ENCODE measurements at places on chromosomes 2 and 18.

- no peak for DNase-seq
Measured at GRCh38 chr2:127087791-127088495, 19.0 kb downstream of the BIN1 start.

DNA sequence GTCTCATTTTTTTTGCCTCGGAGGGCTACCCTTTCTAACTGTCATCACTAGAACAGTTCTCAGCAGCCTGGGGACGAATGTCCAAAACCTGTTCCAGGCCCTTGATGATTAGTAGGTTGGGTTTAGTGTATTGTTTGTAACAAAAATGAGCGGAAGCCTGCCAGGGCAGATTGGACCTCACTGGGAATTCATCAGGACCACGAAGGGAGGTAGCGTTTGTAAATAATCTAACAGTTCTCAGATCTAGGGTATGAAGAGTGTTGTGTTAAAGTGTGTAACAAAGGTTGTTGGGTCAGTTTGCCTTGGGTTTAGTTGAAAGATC, 799 bp downstream of the CEP68 start:
- no peak for DNase-seq

- no peak for DNase-seq
Measured at GRCh38 chr2:53422979-53423378, 344.6 kb upstream of the CHAC2 start.

DNA sequence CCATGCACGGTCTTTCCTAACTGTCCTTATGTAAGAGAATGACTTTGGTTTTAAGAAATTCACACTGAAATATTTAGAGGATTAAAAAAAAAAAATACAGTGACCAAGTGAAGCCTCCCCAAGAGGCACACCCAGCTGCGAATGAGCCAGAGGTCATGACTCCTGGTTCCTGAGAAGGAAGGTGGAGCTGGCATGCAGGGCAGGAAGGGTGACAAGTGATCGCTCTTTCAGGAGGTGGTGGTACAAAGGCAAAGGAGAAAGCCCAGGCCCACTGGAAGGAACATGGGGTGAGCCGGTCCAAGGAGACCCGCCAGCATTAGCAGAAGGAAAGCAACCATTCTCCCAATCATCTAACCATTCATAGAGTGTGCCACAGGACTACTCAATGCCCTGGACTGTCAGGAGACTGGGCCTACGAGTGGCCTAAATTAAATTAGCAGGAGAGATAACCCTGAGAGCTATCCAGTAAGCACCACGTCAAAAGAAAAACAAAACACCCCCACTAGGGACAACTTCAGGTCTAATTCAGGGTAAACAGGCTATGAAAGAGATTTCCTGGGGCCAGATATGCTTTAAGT, 7.8 kb downstream of the INO80C start:
- no peak for DNase-seq

DNA sequence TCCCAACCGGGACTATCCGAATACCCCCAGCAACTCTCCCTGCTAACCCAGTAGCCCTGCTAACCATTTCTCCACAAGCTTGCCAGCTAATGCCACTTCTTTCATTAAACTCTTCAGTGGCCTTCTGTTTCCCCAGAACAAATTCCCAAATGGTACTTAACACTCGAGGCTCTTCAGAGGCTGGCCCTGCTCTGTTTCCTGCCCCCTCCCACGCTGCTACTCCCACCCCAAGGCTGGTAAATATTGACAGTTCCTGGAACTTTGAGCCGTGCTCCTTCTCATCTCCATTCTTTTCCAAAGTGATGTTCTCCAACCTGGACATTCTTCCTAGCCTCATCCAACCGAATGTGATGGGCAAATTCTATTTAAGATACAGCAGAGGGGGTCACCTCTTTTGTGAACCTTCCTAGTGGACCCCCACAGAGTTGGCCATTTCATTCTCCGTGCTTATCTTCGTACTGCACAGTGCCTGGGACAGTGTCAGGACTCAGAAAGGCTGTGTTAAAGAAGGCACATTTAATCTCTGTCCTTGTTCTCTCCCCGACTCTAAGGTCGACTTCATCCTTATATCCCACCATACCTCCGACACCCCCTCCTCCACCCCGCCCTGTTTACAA, 3.2 kb upstream of the KIDINS220 start:
- DNase-seq, result no peak

DNA sequence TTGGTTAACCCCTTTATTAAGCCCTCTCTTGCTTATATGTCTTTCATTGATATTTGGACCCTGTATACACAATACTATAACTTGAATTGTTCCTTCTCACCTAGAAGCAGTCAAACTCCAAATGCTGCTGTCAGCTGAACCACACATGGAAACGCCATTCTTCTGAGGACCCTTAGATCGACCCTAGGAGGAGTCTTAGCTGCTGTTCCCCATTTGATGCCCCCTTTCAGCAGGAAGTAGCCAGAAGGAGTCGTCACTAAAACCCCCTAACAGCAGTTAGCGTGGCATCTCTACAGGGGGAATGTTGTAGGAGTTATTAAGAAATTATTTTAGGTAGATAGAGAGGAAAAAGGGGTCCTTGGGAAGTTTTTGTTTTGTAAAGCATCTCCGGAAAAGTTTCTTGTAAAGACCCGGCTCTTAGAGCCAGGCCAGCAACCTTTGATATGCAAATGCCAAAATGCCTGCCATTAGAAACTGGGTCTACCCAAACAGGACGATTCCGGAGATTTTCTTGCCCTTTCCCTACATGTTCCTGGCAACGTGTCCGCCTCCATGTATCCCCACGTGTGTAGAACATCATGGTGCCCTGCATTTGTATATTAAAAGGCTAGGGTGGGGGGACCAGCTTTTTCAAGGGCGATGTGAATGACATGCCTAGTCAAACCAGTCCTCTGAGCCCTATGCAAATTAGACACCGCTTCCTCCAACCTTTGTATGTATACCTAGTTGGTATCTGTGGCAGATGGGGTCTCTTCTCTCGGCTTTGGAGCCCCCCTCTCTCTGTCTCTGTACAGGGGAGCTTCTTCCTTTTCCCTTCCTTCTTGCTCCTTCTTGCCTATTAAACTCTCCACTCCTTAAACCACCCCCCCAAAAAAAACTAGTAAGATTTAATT, 638.4 kb upstream of the POU3F3 start:
- DNase-seq, result no peak

- no peak for DNase-seq
Measured at GRCh38 chr2:232748038-232748437, 28.3 kb downstream of the KCNJ13 start.

- DNase-seq, result no peak
Measured at GRCh38 chr2:121360566-121361300, 75.7 kb upstream of the TFCP2L1 start.

DNA sequence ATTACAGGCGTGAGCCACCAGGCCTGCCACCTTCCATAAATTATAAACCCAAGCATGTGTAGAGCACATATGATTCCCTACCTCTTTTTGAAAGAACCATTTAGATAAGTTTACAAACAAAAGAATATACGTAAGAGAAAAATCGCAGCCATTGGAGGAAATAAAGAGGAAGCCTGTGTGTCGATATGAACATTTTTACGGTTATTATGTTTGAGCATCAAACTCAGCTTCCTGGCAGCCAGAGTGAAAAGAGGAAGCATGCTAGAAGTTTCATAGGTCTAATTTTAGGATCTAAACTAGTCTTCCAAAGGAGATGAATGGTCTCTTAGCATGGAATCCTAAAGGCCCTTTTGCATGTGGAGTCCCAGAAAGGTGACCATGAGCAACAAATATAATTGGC, 104.3 kb downstream of the PLB1 start:
- no peak for DNase-seq

DNA sequence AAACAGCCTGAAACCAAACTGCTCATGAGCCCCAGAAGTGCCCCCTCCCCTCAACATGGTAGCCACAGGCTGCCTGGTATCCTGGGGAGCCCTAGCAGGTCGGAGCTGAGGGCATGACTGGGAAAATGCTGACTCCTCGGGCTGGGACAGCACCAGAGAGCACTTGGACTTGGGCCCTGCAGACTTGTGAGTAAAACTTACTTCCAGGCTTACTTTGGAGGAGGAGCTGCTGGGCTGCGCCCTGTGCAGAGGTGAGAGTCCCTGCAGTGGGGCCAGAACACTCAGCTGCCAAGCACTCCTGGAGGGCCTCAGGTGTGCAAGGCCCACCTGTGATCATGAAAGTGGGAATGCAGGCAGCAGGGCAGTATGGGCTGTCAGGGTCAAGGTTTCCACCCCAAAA, 119.4 kb downstream of the SEPTIN10 start:
- no peak for DNase-seq

- no peak for DNase-seq
Measured at GRCh38 chr18:10804126-10804525, 278.3 kb downstream of the NAPG start.

- no peak for DNase-seq
Measured at GRCh38 chr2:31270131-31270530, 36.2 kb downstream of the EHD3 start.

DNA sequence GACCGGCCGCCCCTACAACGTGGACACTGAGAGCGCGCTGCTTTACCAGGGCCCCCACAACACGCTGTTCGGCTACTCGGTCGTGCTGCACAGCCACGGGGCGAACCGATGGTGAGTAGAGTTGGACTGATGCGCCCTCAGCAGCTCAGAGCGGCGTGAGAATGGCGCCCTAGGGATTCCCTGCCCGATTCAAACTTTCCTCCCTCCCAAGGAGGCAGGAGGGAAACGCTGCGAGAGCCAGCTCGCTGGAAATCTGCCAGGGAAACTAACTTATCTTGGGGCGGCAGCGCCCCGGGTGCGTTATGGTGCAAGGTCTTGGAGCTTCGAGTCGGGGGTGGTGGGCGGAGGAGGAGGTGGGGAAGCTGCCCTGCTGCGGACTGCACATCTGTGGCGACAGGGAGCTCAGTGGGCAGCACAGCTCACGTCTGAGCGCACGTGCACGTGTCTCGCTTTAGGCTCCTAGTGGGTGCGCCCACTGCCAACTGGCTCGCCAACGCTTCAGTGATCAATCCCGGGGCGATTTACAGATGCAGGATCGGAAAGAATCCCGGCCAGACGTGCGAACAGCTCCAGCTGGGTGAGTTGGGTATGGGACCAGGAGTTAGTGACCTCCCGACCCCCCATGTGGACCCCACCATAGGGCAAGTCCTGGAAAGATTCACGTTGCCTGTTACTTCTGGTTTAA, 697 bp downstream of the ITGA4 start:
- no peak for DNase-seq

- DNase-seq, result no peak
Measured at GRCh38 chr2:149307014-149307413, 23.4 kb upstream of the LYPD6 start.

DNA sequence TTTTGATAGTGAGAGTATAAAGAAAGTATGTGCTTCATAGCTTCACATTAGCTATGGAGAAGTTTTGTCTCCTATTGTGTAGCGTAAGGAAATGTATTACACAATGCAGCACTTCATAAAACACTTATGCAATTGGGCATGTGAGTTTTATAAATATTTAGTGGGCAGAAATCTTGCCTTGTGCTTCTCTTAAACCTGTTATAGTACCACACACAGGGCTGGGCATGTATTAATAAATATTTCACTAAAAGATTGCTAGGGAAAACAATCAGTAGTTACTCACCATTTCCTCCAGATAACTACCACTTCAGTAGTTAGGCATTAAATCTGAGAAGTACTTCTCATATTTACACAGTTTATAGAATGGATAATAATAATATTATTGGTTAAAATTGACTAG, 1080.8 kb upstream of the PIK3C3 start:
- no peak for DNase-seq

GRCh38 chr18:37532917-37533316, 32.7 kb downstream of the CELF4 start:
- no peak for DNase-seq

GRCh38 chr2:189794310-189794709, 10.1 kb downstream of the PMS1 start:
- DNase-seq, result no peak

GRCh38 chr2:239692919-239693318, 292.1 kb upstream of the HDAC4 start:
- no peak for DNase-seq

DNA sequence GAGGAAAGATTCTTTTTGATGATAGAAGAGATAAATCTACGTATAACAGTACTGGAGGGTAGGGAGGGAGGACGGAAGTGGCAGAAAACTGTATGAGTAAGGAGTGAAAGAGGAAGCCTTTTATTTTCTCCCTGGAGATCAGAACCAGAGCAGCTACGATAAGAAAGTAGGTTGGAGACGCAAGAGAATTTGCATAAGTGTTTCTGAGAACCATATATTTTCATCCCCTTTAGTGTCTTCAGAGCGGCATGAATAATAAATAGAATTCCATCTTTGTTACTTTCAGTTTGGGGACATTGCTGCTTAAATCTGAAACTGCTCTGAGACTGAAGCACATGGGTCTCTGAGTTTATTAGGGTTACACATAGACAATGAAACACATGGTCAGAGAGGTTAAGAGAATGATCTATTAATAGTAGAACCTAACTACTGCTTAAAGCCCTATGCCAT, 230.2 kb upstream of the TNP1 start:
- no peak for DNase-seq

- no peak for DNase-seq
Measured at GRCh38 chr2:127217470-127218325, 2.4 kb downstream of the CYP27C1 start.

GRCh38 chr2:213723041-213723560, 438.8 kb downstream of the SPAG16 start:
- no peak for DNase-seq

DNA sequence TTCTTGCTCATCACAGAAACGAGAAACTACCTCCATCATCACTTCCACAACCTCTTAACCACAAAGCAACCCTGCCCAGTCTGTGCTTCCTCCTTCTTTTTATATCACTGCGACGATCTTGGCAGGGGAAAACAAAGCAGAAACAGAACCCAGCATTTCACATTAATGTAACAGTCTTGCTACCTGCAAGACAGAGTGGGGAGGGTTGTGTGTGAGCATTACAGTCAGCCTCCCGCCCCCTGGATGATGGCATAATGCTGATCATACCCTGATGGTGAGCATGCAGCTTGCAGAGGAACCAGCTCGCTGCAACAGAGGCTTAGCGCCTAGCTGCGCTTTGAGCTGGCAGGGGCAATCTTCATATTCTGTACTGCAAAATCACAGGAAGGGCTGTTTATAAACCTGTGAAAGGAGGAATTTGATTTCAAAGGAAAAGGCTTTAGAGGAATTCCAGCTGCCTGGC, 376.1 kb downstream of the IRS1 start:
- no peak for DNase-seq

GRCh38 chr2:149653831-149654445, 66.4 kb upstream of the MMADHC start:
- DNase-seq, result no peak

DNA sequence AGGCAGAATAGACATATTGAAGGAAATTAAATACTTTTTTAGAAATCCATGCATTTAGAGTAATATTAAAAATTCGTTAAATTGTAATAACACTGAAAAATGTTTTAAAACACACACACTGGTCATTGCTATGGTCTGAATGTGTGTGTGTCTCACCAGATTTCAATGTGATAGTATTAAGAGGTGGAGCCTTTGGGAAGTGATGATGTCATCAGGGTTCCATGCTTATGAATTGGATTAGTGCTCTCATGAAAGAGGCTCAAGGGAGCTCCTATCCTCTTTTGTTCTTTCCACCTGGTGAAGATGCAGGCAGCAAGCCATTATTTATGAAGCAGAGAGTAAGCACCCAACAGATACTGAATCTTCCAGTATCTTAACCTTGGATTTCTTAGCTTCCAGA, 441.8 kb downstream of the CDH2 start:
- no peak for DNase-seq

Data from cortex of kidney (tissue), 1 donor.